Breast epithelium (tissue), 4 donors: ENCODE measurements at places on chromosomes 6 and 20. TPM values are rescaled to one million over a fixed set of nuclear protein-coding genes. Genes with fewer than 3 reads are reported as not detected.

DNA sequence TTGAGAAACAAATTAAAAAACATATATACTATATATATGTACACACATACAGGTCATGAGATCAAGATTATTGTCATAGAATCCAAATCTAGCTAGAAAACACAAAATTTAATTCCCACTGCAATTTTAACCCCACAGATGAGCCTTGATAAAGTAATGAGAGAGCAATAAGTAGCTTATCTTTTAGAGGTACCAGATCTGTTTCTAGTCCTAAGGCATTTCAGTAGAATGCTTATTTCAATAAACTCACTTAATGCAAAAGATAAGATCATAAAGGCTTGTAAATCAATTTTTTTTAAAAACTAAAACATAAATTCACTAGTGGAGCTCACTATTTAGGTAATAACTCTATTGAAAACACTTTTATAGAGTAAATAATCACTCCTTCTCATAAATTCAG, 47.2 kb downstream of the PRKN start:
- DNase-seq, result no peak

DNA sequence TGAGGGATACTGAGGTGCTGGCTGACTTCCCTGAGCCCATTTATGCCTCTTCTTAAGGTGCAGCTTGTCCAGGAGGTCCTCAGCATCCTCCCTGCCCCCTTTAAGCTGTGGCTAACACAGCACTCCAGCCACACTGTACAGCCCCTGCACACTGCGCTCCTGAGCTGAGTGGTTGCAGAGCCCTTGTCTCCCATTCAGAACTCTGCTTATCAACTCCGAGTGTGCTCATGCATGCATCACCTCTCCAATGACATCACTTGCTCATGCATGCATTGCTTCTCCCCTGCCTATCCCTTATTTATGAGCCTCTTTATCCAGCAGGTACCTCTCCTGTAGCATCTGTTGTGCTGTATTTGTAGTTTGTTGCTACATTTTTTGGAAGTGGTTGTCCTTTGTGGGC, 124.6 kb downstream of the AIG1 start:
- no peak for DNase-seq

The PRRT1 gene
- 1.3 TPM for total RNA-seq

DNA sequence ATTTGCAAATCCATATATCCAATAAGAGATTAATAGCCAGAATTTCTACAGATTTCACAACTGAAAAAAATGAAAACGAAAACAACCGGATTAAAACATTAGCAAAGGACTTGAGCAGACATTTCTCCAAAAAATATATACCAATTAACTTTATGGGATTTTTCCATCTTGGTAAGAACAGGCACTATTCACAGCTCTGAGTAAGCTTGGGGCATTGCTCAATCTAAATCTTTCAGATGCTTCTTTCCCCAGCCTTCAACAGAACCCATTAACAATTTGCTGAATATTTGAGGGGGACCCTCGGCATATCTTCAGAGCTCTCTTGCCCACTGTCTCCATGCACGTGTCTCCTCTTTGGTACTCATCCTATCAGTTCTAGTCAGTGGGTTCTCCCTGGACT, 111.7 kb upstream of the CD93 start:
- no peak for DNase-seq

The VNN1 gene
- total RNA-seq, result 8.6 TPM

GRCh38 chr6:32816746-32817204, at the start of gene HLA-DOB:
TSS of gene HLA-DOB (minus strand) at chr6:32817002. CDS start at chr6:32816951, 51 bp downstream.
- DNase-seq, result no peak

DNA sequence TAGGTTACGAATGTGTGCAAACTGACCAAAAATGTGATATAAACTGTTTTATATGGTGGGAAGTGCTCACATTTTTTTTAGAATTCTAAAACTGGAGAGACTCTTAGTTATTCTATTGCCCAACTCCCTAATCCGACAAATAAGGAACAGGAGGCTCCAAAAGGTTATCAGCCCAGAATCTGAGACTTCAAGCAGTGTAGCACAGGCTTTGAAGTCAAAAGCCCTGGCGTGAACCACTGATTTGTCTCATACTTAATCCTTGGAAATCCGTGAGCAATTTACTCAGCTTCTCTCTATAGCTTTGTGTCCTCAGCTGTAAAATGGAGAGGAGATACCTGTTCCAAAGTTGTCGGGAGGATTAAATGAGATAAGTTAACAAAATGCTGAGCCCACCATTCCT, 368.8 kb upstream of the SASH1 start:
- no peak for DNase-seq

The CTAGE9 gene
- total RNA-seq, result not detected

The BNIP5 gene
- not detected for total RNA-seq

The ATP6V1G2 gene
- 1.8 TPM for total RNA-seq

DNA sequence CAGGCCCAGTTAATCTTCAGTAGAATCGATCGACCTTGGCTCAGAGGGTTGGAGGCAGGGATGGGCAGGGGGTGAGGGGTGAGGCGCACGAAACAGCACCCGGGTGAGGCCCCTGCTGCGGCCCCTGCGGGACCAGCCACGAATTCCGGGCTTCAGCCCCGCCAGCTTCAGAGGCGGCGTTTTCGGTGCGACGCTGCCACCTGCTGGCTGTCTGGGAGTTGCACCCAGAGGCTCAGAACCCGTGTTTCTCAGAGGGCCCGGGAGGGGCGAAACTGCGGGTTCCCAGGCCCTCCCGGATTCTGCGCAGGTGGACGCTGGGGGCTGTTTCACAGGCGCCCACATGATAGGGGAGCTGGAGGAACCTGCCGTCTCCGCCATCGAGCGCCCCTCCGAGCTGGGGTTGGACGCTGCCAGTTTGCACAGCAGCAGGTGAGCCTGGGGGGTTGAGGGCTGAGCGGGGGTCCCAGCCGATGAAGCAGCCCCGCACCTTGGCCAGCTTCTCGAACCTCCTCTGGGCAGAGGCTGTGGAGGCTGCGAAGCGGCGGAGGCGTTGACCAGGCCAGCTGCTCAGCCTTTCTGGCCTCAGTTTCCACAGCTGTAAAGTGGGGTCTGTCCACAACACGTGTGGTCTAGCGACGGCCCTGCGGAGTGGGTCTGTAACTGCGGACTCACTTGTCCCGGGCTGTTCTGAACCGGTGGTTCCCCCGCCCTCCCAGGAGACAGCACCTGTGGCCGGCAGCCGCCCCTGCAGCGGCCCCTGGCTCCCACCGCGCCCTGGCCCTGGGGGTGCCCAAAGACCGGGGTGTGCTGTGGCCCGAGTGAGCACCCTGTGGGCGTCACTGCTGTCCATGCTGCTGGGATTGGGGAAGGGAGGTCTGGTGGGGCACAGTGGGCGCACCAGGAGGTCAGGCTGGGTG, 2.5 kb upstream of the BHLHE23 start:
- peak; percentile 43 for DNase-seq

DNA sequence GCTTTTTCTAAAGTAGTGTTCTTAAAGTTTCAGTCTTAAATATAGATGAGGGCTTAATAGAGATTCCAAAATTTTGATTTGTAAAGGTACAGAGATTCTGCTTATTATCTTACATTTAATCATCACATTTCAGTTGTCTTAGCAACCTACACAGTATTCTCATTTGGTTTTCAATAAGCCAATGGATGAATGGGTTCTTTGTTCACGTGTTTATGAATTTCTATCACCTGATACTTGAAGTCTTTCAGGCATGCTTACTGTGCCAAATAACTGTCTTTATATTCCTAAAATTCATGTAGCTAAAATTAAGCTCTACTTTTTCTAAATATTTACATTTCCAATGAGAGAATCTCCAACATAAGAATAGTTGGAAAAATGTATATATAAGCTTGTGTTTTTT, 152.7 kb downstream of the EYA4 start:
- no peak for DNase-seq

The SAMD3 gene
- 1.2 TPM for total RNA-seq

DNA sequence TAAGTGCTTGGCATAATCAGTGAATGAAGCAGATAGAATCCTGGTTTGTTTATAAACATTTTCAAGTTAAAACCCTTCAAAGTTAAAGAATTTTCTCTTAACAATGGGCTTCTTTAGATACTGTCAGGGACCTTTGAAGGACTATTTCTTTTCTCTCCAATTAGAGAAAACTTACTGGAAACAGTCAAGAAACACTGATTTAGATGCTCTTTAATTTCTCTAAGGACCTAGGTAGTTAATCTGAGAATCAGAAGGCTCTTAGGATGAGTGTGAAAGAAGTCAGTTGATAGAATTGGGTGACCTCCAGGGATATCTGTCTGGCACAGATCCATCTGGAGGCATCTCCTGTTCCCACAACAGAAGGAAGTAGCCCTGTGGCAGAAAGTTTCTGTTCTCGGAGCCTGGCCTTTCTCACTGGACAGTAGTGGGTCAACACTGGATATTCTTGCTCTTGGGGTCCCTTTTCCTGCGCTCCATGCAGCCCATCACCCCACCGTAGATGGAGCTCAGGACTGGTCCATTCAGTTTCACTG, 22.5 kb downstream of the KIAA0408 start:
- no peak for DNase-seq

The CNKSR3 gene
- total RNA-seq, result 2.1 TPM

The ETV7 gene
- total RNA-seq, result 0.98 TPM

DNA sequence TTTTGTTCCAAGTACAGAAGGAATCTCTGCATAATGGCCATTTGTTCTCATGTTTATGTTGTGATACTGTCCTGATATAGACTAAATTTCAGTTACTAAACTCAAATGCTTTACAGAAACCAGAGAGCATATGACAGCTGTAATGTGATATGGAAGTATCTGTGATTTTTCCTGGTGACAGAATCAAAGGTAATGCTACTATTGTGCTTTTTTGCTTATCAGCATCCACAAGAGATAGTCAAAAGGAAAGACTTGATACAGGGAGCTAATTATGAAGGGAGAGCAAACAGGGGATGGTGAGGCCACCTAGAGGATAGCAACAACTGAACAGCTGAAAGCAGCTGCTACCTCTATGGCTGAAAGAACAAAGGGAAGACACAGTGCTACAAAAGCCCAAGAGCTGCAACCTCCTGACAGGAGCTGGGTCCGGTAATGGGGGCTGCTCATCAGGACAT, 181.4 kb downstream of the PHF3 start:
- DNase-seq, result no peak

The C20orf96 gene
- 9.2 TPM for total RNA-seq
